GM23248 (cell line): ENCODE measurements at places on chromosomes 16 and 17. TPM values are rescaled to one million over a fixed set of nuclear protein-coding genes. Genes with fewer than 3 reads are reported as not detected.

GRCh38 chr16:14331020-14331419, 259.9 kb downstream of the MRTFB start:
- no peak for DNase-seq

GRCh38 chr16:1926271-1926670, 8.1 kb upstream of the HS3ST6 start:
- no peak for DNase-seq

DNA sequence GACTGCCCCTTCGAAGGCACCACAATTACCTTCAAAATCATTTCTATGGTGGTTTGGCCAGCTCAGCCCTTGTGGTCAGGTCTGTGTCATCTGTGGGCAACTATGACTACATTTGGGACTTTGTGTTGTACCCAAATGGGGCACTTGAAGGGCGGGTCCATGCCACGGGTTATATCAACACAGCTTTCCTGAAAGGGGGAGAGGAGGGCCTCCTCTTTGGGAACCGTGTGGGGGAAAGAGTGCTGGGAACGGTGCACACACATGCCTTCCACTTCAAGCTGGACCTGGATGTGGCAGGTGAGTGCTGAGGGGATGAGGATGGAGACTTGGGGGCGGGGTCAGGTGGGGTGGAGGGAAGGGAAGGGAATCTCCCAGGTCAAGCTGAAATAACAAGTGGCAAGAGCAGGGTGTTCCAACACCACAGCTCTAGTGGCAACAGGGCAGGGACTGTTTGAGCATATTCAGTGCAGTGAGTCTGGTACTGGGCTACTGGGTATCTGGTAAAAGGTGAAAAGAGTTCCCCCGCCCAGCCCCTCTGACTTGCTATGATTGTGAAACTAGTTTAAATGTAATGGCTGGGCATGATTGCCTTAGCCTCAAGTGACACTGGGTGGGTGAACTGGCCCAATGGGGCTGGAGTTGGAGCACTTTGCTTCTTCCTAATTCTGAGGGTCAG, 1.7 kb downstream of the AOC2 start:
- DNase-seq: no peak

DNA sequence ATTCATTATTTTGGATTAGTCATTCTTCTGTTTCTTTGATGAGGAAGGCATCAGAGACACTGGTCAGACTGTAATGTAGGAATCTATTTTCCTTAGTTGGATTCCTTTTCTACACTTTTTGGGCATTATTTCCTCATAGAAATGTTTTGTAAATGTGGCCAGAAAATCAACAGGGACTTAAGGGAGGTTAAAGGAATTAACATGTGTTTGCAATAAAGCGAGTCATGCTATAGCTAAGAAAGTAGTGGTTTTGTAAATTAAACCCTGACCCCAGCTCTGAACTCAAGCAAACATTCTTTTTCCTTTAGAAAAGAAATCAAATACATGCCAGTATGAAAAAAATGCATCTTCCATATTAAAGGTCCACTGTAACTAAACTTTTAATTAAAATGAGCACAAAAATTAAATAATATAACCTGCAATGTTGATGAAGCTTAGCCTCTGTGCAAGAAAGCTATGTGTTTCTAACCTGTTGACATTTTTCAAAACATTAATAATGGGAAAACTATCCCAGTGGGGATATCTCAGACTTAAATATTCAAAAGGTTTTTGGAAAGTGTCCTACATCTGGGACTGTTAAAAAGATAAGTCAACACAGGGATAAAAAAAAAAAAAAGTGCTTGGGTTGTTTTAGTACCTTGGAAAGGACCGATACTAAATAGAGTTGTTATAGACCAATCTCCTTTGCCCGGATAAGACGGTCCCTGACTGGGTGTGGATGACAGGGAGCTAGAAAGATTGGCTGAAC, 428.0 kb downstream of the CA10 start:
- no peak for DNase-seq

DNA sequence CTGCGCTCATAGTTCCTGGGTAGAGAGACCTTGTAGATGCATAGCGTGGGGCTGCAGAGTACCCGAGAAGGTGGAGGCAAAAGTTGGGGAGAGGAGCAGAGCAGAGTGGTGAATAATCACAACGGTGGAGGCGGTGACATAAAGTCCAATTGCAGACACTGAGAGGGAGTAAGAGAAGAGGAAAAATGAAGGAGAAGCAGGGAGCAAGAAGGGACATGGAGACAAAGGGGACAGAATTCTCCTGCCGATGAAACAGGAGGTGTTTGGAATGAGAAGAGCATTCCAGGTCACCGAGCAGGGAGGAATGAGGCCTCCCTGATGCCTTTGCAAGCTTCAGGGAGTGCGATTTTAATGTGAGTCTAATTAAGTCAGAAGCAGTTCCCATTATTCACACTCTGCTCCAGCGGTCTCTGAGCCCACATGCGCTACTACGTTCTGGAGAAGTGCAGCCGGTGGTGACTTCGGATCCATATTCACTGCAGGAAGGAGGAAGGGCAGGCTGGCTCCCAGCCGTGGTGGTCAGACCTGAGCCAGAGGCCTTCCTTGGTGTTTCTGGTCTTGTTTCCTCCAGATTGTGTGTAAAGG, 108.0 kb upstream of the DNAH9 start:
- no peak for DNase-seq

GRCh38 chr16:78745108-78746019, 645.9 kb downstream of the WWOX start:
- DNase-seq: no peak

DNA sequence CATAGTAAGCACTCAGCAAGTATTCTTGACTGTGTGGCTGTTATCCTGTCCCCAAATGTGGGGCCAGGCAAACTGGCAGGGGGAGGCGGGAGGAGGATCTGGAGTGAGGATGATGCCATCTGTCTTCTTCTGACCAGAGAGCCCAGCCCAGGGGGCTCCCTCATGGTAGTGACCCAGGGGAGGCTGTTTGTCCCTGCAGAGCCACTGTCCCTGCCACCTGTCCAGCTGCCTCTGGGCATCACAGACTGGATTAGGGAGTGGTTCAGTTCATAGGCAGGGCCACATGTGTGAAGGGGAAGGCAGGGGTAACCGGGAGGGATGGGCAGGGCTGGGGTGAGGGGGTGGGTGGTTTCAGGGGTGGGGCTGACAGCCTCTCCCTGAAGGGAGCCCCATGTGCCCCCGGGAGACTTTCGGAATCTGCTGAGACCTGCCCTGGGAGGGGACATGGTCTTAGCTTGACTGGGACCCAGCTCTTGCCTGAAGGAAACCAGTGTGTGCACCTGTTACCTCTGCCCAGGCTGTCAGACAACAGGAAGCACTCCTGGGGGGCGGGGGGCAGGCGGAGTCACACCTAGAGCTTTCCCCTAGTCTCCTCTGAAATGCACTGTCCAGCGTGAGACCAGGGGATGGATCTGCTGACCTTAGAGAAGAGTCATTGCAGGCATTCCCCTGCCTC, 15.2 kb downstream of the ARHGAP23 start:
- DNase-seq: no peak

DNA sequence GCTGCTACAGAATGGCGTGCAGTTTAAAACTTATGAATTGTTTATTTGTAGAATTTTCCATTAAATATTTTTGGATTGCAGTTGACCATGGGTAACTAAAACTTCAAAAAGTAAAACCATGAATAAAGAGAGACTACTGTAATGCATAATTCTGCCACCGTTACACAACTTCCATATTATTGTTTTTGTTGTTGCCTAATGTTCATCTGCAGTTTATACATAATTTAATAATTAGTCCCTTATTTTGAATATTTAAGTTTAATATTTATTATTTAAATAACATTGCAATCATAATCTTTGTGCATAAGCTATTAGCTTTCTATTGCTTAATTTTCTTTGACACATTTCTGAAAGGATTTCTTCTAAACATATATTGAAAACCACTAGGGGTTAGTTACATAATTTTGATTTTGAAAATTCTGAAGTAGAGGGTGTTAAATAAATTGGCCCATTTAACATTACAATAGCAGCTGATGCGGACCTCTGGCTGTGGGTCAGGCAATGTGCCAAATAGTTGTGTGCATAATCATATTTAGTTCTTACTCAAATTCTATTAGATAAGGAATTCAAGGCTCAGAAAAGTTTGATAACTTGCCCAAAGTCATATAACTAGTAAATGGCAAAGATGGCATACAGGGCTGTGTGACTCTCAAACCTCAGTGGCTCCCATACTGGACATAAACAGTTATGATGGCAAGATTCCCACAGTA, 31.1 kb downstream of the PPM1E start:
- DNase-seq: peak; percentile 67

GRCh38 chr17:68624381-68624780, 23.2 kb upstream of the FAM20A start:
- DNase-seq: peak; percentile 65

GRCh38 chr16:1982013-1982433, 754 bp upstream of the NOXO1 start:
- DNase-seq: no peak

GRCh38 chr16:3256866-3257465, 533 bp upstream of the MEFV start:
- peak; percentile 79 for DNase-seq

DNA sequence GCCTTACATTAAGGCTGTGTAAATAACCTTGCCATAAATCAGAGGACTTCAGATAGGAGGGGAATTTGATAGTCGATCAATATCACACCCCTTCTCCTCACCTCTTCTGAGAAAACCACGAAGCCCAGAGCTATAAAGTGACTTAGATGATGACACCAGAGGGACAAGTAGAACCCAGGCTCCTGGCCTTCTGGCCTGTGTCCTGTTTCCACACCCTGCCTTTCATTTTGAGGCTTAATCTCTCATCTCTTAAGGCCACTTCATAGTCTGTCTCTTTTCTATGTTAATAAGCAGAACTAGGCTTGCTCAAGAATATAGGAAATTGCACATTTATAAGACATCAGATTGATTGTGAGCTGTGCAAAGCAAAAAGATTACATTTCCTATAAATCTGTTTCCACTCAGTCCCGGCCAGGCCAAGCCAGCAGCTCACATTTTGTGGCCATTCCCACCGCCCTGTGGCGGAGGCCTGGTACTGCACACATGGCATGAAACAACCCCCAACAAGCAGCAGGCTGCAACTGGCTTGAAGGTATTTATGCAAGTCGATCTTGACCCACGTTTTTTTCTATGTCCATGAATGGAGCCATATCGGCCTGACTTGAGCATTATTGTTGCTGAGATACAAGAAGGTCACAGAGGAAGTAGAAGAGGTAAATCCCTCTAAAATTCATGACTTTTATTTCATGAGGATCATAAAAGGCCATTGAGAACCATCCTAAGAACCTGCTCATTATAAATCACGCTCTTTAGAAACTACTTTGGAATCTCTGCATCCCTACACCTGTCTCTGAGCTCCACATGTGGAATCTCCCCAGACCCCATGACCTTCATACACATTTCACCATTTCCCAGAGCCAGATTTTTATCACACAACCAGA, 93.7 kb downstream of the PMP22 start:
- peak; percentile 87 for DNase-seq

- no peak for DNase-seq
Measured at GRCh38 chr17:39772987-39773934, 35.5 kb downstream of the GRB7 start.

DNA sequence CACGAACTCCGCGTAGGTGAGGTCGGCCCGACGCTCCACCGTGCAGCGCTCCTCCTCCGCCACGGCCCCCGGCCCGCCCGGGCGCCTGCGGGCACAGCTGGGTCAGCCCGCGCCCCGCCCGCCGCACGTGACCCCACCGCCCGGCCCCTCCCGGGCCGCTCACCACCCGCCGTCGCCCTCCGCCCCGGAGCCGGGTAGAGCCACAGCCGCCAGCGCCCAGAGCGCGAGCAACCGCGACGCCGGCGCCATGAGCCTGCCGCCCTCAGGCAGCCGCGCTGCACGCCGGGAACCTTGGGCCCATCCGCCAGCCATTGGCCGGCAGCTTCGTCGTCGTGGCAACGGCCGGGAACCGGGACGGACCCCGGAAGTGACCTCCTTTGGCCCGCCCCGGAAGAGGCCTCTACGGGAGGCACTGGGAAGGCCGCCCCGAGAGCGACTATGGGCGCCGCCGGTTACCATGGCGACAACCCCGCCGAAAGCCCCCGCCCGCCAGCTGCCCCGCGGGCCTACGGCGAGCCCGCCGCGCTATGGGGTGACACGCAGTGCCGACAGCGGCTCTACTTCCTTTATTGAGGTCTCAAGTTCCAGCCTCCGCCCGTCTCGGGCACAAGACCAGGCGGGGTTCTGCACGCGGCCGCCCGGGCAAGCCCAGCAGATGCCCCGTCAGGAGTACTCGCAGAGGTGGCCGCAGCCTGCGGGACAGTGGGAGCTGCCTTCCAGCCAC, at the start of gene JMJD8:
TSS of gene JMJD8 (minus strand) at position 264 of the 724 bp plus-strand sequence. CDS start at position 249, 15 bp downstream.
- peak; percentile 99 for DNase-seq

- DNase-seq: no peak
Measured at GRCh38 chr16:21620592-21620991, 21.2 kb downstream of the METTL9 start.

DNA sequence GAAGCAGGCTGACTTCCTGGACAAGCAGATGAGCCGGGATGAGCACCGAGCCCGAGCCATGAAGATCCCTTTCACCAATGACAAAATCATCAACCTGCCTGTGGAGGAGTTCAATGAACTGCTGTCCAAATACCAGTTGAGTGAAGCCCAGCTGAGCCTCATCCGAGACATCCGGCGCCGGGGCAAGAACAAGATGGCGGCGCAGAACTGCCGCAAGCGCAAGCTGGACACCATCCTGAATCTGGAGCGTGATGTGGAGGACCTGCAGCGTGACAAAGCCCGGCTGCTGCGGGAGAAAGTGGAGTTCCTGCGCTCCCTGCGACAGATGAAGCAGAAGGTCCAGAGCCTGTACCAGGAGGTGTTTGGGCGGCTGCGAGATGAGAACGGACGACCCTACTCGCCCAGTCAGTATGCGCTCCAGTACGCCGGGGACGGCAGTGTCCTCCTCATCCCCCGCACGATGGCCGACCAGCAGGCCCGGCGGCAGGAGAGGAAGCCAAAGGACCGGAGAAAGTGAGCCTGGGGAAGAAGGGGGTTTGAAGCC, 11.0 kb downstream of the NFE2L1 start:
- DNase-seq: no peak

- DNase-seq: peak; percentile 61
Measured at GRCh38 chr17:68790931-68791330, 164.3 kb downstream of the ABCA8 start.

- no peak for DNase-seq
Measured at GRCh38 chr17:394718-395095, 42.1 kb upstream of the RPH3AL start.

DNA sequence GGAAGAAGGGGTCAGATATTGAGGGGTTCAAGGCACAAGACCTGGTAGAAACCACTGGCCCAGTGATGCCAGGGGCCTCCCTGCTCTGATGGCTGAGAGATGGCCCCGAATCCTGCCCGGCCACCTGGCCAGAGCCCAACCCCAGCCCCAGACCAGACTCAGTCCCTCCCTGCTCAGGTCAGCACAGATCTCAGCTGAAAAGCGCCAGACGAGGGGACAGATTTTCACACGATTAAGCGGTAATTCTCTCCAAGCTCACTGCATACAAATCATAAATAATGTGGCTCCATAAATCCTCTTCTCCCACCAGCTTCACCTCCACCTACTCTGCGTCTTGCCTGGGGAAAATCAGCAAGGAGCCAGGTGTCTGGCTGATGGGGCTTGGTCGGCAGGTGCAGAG, 57.1 kb downstream of the ENGASE start:
- DNase-seq: no peak

The KLHL10 gene
- 2.3 TPM in 1 of 2 replicates, not detected in the other for total RNA-seq

The OR1F1 gene
- total RNA-seq: 5.3 TPM in 1 of 2 replicates, not detected in the other

The CCDC200 gene
- not detected in 2 replicates for total RNA-seq

The RAMP2 gene
- 3.7 TPM in 1 of 2 replicates, not detected in the other for total RNA-seq

The ABI3 gene
- not detected in 2 replicates for total RNA-seq

The ITGB3 gene
- total RNA-seq: 6.7 and 7.2 TPM in 2 replicates

The SCN4A gene
- not detected in 2 replicates for total RNA-seq
